ENCODE measurements at places on chromosomes 6 and 20. TPM values are rescaled to one million over a fixed set of nuclear protein-coding genes. Genes with fewer than 3 reads are reported as not detected.

The ADGRF5 gene
- 4.9 TPM for total RNA-seq

The OR12D3 gene
- not detected for total RNA-seq

The PLA2G7 gene
- total RNA-seq = 0.61 TPM

The NR2E1 gene
- total RNA-seq = not detected

The STMND1 gene
- not detected for total RNA-seq

The MRAP2 gene
- total RNA-seq = 3.2 TPM

The ZC2HC1B gene
- not detected for total RNA-seq

The FRK gene
- 0.59 TPM for total RNA-seq

The EBF4 gene
- 6.5 TPM for total RNA-seq

The VSTM2L gene
- total RNA-seq = 0.64 TPM

The MYT1 gene
- not detected for total RNA-seq

The RIPPLY2 gene
- total RNA-seq = not detected

The TFAP2D gene
- not detected for total RNA-seq

The FILIP1 gene
- total RNA-seq = 1.1 TPM

The WDR46 gene
- 38.4 TPM for total RNA-seq

DNA sequence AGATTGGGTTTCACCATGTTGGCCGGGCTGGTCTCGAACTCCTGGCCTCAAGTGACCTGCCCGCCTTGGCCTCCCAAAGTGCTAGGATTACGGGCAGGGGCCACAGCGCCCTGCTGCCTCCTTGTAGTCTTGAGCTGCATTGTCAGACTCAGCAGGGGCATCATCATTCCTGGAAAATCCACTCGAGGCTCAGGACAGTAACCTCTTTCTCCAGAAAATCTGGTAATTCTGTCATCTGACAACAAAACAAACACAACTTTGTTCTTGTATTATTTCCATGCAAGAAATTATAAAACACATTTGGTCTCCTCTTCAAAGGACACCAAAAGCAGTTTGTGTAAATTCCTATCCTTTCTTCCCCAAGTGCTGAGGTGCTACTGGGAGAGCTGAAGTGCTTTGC is 137.2 kb upstream of the INSM1 start:
- DNase-seq = no peak

GRCh38 chr6:101806241-101806640 is 412.7 kb downstream of the GRIK2 start:
- DNase-seq = no peak

GRCh38 chr20:21031666-21032065 is 74.5 kb downstream of the LINC00237 start:
- DNase-seq = no peak

- DNase-seq = no peak
Observed at GRCh38 chr20:5039255-5039657, 37.9 kb upstream of the SLC23A2 start.

GRCh38 chr20:8126841-8127378 is 5.2 kb upstream of the PLCB1 start:
- DNase-seq = no peak

DNA sequence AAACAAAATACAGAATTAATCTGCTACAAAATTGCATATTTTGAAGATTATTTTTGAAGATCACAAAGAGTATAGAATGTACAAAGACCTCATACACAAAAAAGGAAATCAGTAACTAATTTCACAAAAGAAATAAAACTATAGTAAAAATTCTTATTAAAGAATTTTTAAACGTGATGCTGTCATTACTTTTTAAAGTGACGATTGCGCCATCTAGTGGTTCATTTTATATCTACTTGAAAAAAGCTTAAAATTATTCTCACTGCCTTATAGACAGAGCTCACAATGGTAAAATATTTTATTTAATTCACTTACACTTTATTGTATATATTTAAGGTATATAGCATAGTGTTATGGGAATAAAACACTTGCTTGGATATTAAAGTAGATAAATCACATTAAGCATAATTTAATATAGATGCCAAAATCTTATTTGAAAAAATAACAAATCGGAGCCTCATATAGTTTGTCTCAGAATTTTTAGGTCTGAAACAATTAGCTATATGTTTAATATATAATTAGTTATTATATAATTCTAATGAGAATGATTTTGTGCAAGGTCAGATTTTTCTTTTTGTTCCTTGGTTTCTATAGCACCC is 128.8 kb downstream of the PHF3 start:
- no peak for DNase-seq

DNA sequence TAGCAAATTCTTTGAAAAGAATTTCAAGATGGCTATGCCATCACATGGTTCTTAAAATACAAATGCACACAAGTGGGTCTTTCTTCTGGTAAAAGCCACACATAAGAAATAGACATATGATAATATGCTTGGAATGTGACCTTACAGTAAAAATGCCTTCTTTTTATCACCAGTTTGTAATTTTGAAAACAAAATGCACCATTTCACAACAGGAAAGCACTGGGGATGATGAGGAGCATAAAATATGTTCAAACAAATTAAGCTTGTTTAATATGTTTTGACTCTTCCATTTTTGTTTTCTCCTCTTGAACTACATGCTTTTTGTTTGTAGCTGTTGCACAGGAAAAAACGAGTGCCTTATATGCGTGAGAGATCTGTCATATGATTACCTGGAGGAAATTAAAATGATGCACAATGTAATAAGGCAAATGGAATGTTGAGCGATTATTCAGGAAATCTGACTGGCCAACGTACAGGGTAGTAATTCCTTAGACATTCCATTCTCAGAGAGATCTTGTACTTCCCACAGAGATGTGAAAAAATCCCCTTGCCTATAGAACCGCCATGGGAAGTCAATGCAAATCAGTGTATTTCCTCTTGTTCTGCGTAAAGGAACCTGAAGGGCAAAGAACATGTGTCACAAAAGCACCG is 911.6 kb downstream of the TFAP2A start:
- no peak for DNase-seq

DNA sequence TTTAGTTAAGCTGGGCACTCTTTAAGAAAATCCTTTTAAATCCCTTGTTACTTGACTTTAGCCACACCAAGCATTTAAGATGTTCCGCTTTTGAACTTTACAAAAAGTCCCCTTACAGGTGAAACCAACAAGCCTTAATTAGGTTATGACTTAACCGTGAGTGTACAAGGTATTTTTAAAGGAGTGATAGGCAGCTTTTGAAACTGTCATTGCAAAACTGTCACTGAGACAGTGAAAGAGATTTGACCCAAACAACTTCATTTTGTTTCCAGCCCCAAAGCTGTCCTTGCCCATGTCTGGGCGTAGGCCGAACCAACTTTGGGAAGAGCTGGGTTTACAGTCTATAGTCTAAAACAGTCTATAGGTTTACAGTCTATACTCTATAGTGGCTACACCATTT is 305.4 kb downstream of the FARS2 start:
- DNase-seq = no peak

DNA sequence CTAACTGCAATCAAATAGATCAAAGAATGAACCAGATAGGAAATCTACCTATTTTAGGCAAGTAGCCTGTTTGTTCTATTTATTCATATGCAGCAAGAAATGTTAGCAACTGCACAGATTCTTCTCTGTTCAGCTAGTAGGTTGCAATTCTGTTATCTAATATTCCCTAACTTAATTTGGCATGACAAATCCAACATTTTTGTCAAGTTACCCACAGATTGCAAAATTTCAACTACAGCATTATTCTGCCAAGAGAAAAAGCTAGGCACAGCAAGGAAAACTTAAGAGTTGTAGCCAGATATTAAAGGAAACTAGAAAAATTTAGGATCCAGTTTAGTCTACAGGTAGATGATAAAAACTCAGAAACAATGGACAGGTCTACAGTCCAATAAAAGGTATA is 104.4 kb upstream of the SYNCRIP start:
- no peak for DNase-seq

- DNase-seq = peak; percentile 76
Observed at GRCh38 chr20:37534401-37535157, 6.9 kb upstream of the BLCAP start.

DNA sequence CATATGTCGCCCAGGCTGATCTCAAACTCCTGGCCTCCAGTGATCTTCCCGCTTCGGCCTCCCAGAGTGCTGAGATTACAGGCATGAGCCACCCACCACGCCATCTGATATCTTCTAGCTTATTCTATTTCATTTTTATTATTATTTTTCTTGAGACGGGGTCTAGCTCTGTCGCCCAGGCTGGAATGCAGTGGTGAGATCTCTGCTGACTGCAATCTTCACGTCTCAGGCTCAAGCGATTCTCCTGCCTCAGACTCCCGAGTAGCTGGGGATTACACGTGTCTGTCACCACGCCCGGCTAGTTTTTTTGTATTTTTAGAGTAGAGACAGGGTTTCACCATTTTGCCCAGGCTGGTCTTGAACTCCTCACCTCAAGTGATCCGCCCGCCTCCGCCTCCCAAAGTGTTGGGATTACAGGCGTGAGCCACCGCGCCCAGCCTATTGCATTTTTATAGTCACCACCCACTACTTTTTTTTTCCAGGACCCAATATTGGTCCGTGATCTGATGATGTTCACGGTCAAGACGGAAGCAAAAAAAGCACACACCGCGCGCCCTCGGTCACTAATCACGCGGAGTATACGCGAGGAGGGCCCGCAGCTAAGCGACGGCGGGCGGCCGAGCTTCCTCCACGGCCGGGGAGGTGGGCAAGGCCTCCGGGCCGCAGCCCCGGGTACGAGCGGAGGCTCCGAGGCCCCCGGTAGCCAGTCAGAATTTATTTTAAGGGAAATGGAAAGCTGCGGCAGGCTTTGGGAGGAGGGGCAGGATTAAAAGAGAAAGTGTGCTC is 1.1 kb upstream of the LSM14B start:
- DNase-seq = peak; percentile 41

- no peak for DNase-seq
Observed at GRCh38 chr6:102381203-102381602, 987.7 kb downstream of the GRIK2 start.

GRCh38 chr6:133761706-133762105 is 127.2 kb upstream of the TCF21 start:
- DNase-seq = no peak

- DNase-seq = no peak
Observed at GRCh38 chr6:70843328-70843918, 113.4 kb downstream of the B3GAT2 start.

- peak; percentile 60 for DNase-seq
Observed at GRCh38 chr20:19784511-19785172, 26.6 kb downstream of the RIN2 start.

- DNase-seq = no peak
Observed at GRCh38 chr20:45938727-45939438, 4.4 kb downstream of the PCIF1 start.

DNA sequence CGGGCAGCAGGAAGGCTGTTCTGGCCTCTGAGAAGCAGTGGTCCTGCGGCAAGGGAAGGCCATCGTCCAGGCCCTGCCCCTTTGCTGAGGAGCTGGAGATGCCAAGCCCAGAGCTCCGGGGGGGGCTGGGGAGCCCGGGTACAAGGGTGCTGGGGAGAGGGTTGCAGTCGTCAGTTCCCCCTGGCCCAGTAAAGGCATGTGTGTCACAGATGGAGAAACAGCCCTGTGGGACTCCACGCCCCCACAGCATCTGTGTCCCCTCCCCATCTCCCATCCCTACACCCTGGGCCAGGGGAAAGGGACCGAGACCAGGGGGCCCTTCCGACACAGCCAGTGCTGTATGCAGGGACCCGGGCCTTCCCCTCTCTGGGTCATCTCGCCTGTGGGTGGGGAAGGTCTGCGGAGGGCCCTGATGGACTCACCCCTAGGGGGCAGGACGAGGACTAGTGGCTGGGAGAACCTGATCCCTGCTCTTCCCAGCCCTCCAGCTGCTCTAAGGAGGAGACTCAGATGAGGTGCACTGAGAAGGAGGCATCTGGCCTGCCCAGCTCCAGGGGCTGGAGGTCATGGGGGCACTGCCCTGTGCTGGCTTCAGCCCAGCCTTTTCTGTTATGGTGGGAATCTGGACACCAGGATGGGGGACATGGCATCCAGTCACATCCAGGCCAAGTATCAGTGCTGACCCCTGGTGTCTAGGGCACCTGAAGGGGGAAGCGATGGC is 609 bp downstream of the MYL9 start:
- no peak for DNase-seq

GRCh38 chr6:131400054-131400778 is 172.8 kb upstream of the ARG1 start:
- DNase-seq = no peak

DNA sequence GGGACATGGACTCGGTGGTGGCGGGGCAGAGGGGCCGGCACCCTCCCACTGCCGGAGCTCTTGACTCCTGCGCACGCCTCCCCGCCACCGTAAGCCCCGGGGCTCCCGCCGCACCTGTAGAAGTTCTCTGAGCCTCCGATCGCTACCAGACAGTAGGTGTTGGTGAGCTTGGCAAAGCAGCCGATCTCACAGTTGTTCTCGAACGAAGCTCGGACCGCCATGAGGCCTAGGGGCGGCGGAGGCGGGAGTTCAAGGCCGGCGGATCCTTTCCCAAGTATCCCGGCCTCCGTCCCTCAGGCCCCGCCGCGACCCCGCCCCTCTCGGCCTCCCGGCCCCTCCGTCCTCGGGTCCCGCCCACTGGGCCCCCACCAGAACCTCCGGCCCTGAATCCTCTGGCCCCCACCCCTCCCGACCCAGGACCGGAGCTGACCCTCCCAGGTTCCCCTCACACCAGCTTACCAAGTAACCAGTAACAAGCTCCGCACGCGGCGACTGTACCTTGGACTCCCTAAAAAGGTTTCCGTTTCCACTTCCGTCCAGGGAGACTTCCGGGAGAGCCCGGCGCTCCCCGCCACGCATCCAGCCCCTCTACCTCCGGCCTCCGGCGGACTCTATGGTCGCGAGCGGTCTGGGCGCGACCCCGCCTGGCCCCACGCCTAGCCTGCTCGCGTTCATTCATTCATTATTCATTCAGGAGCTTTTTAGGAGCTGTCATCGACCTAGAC is at the start of gene EIF6:
Gene EIF6, minus strand, starts transcription at position 506 of the 725 bp plus-strand sequence. Its CDS starts 285 bp downstream, at position 221.
- no peak for DNase-seq

- DNase-seq = no peak
Observed at GRCh38 chr20:21240394-21240793, 62.7 kb upstream of the XRN2 start.

DNA sequence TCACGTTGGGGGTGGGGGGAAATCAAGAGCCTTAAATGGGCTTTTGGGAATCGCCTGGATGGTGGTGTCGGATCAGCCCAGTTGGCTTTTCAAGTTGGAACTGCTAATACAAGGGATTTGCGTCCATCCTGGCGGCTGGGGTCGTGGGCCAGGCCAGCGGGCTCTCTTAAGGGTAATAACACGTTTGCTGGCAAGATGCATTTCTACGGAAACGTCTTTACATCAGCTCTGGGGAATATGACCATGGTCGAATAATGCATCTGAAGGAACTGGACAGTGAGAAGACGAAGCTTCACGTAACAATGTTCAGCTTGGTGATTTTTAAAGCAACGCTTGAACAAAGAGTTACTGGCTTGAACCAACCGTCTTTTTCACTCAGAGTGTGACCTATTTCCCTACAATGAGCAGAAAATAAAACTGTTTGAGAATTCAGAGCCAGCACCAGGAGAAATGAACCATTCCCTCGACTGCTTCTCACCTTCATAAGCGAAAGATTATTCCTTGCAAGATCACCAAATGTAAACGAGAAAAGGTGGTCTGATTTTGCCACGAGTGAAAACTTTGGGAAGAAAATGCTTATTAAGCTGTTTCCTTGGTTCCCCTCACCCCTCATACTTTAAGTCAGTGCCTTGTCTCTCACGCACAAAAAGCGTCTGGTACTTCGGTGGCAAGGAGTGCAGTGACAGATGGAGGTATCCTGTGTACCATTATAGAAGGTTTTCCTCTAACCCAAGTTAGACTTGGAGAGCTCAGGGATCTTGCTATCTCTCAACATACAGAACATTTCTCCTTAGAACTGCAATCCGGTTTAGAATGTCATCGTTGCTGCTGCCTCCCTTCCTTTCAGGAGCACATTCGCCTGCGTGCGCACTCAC is 1.4 kb upstream of the MARCKS start:
- peak; percentile 31 for DNase-seq

- no peak for DNase-seq
Observed at GRCh38 chr6:122014961-122015360, 384.5 kb upstream of the HSF2 start.

Measured in lower leg skin (tissue), 4 donors.